ENCODE measurements at places on chromosomes 3 and 15.

GRCh38 chr15:99603828-99604227, 38.0 kb downstream of the MEF2A start:
- peak; percentile 47 for DNase-seq

DNA sequence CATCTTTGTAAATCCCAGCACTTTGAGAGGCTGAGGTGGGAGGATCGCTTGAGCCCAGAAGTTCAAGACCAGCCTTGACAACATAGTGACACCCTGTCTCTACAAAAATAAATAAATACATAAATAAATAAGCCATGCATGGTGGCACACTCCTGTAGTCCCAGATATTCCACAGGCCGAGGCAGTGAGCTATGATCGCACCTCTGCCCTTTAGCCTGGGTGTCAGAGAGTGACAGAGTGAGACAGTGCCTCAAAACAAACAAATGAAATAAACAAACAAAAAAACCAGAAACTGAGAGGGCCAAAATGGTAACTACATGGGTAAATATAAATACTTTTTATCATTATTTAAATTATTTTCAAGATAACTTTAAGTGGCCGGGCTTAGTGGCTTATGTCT, 445.4 kb downstream of the ZIC1 start:
- DNase-seq: no peak

GRCh38 chr3:41907330-41908073, 54.4 kb downstream of the ULK4 start:
- no peak for DNase-seq

DNA sequence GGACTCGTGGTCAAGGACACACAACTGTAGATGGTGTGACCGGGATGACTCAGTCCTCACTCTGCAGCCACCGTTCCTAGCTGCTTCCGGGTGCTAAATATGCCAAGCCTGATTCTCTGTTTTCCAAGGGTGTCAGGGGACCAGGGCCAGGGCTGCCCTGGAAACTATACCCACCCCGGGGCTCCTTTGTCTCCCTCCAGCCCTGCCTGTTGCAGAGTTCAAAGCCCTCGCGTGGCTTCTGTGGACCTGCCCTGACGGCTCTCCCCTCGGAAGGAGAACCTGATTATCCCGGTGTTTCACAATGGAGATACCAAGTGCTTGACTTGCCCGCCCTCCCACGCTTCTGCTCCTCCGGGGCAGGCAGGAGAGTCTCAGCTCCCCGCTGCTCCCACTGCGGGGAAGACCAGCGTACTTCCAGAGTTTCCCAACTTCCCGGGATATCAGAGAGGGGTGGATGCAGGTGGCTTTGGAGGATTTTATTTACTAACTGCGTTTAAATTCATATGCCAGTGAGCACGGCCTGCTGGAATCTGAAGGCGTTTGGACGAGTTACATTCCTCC, 125.0 kb downstream of the ASB7 start:
- no peak for DNase-seq

DNA sequence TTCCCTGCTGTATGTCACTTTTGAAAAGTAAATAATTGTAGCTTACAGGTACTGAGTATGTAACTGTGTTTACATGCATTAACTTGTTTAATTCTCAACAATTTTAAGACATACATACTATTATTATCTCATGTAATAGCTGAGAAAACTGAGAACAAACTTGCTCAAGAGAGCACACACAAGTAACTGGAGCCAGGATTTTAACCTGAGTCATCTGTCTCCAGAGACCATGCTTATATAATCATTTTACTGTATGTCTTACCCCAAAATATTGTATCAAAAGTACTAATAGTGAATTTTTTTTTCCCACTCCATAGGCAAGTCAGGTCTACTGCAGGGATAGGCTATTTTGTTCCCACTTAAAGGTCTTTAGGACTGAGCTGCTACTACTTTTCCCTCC, 95.4 kb downstream of the FEZF2 start:
- no peak for DNase-seq

- DNase-seq: no peak
Observed at GRCh38 chr3:181700168-181701087, 11.3 kb upstream of the SOX2 start.

DNA sequence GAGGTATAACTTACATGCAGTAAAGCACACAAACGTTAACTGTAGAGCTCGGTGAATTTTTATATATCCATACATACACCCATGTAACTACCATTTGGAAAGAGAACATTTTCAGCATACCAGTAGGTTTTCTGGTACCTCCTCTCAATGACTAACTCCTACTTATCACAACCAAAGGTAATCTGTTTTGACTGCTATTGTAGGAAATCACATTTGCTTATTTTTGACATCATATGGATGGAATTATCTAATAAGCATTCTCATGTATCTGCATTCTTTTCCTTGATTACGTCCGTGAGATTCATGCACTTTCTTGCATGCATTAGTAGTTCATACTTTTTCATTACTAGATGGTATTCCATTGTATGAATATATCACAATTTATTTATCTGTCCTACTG, 76.8 kb downstream of the CSNK1G1 start:
- DNase-seq: no peak

DNA sequence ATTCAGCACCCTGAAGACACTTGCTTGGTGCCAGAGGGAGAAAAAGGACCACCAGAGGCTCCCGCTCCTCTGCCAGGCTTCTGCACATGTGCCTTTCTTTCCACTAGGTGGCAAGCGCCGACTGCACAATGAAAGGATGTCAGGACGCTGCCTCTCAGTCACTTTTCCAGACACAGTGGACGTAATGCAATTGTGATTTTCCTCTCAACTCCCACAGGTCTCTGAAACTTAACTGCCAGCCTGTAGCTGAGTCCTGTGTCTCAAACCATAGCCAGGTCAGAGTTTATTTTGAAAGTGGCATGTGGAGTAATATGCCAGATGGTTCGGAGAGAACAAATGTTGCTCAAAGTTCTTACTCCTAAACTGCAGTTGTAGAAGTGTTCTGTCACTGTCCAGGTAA, 162.9 kb downstream of the ITPR1 start:
- no peak for DNase-seq

GRCh38 chr3:157807280-157807679, 298.9 kb downstream of the SHOX2 start:
- DNase-seq: no peak

- DNase-seq: no peak
Observed at GRCh38 chr15:34014556-34014955, 24.4 kb downstream of the AVEN start.

DNA sequence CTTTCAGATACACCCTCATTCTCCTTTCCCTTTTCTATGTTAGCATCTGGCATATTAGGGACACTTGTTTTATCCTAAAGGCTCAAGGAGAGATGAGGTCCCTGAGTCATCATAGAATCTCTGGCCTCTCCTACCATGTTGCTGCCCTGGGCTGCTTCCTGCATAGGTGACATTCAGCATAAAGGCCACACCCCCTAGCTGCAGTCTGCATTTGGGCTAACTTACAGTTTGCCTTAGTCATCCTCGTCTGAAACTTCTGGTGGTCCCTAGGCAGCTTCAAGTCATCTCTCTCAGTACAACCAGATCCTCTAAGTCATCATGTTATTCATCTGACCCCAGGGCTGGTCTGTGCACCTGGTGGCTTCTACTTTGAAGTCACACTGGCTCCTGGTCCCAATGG, 982.7 kb upstream of the NR2F2 start:
- DNase-seq: no peak

DNA sequence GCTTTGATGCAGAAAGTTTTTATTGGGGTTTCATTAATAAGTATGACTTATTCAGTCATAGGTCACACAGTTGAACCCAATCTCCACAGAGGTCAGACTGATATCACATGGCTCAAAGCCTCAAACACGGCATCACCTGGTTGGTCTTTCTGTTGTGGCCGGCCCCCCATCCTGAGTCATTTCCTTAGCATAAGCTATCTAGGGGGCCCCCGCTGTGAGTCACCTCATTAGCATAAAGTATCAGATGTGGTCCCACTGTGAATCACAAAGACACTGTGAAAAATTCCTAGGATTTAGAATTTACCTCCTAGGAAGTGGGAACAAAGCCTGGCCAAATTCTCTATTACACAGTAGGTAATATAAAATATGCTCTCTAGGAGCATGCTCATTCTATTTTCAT, 502.2 kb downstream of the PYDC2 start:
- no peak for DNase-seq

- no peak for DNase-seq
Observed at GRCh38 chr3:109265295-109265694, 51.0 kb downstream of the DPPA2 start.

All from GM04503 (cell line).